ENCODE measurements at places on chromosomes 1 and 21. TPM values are rescaled to one million over a fixed set of nuclear protein-coding genes. Genes with fewer than 3 reads are reported as not detected.

DNA sequence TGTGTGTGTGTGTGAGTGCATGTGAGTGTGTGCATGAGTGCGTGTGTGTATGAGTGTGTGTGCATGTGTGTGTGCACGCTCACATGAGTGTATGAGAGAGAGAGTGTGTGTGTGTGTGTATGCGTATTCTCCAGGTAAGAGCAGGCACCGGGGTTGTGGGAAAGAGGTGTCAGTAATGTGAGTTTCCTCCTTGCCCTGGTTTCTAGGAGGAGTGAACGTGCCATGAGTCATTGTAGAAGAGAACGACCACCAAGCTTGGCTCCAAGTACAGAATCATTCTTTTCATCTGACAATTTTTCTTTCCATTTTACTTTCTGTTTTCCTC, 79.1 kb downstream of the POFUT2 start:
- no peak for DNase-seq

DNA sequence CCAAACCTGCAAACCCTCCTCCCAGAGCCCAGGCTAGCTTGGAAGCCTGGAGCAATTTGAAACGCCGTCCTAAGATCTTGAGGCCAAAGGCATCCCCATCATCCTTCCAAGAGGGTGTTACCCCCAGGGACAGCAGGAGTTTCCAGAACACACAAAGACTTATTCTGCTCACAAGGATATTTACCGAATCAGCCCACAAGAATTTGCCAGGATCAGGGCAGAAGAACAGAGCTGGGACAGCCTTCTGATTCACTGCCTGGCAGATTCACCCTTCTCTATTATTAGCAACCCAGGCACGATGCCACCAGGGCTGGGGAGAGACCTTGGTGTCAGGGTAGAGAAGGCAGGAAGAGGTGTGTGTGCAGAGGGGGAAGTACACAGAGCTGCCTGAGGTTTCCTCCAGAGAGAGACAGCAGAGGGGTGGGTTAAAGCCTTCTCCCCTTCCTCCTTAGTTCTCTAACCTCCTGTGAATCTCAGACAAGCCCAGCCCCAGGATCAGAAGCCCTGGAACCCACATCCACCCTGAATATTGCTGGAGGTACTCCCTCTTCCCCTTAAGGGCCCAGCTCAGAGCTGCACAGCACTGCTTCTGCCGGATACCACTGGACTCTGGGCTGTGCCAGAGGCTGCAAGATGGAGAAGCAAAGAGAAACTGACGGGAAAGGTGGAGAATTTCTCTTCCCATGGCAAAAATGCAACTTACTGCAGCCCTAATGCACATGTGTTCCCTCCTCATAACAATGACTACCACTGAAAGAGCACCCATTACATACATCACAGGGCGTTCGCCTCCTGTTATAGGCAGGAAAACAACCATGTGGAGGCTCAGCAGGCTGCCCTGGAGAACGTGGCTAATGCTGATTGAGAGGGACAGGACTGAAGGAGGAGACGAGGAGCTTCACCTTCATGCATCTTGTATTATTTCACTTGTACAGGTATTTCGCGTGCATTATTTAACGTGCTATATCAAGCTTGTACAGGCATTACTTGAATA, 61.8 kb downstream of the ITPKB start:
- DNase-seq, result peak; percentile 68

Gene GUCA2B
- not detected for total RNA-seq

- no peak for DNase-seq
Observed at GRCh38 chr1:95095833-95096217, 21.3 kb upstream of the TLCD4 start.

Gene PATJ
- 4.1 TPM for total RNA-seq

DNA sequence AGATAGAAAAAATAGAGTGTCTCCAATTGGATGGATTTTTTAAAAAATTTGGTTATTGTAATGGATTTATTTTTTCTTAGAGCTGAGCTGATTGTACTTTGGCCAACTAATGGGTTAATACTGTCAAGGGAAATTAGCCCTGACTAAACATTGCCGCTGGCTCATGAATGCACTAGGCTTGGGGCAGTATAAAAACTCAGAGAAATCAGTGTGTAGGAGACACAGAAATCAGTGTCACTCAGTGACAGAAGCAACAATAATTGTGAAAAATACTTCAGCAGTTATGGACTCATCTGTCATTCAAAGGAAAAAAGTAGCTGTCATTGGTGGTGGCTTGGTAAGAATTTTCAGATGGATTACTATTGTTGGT, at the start of gene KMO:
Gene KMO (plus strand): TSS at position 217 of the 370 bp plus-strand sequence. CDS start 67 bp downstream, at position 284.
- no peak for DNase-seq

DNA sequence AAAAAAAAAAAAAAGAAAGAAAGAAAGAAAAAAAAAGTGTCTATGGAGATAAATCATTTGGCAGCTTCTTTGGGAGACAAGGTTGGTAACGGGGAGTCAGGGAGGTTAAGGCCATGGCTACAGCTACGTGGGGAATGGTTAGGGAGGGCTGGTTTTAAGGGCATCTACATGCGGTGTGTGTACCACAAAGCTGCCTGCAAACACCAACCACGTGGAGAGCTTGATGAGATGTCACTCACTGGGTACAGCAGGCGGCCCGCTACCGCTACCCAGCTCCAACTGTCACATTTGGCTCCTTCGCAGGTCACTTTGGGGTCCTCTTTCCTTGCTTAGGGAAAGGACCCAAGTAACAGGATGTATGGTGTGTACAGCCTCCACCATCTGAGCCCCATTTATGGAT, 4.2 kb downstream of the NPPB start:
- no peak for DNase-seq

GRCh38 chr1:18282851-18283600, 175.4 kb downstream of the IGSF21 start:
- DNase-seq, result no peak

DNA sequence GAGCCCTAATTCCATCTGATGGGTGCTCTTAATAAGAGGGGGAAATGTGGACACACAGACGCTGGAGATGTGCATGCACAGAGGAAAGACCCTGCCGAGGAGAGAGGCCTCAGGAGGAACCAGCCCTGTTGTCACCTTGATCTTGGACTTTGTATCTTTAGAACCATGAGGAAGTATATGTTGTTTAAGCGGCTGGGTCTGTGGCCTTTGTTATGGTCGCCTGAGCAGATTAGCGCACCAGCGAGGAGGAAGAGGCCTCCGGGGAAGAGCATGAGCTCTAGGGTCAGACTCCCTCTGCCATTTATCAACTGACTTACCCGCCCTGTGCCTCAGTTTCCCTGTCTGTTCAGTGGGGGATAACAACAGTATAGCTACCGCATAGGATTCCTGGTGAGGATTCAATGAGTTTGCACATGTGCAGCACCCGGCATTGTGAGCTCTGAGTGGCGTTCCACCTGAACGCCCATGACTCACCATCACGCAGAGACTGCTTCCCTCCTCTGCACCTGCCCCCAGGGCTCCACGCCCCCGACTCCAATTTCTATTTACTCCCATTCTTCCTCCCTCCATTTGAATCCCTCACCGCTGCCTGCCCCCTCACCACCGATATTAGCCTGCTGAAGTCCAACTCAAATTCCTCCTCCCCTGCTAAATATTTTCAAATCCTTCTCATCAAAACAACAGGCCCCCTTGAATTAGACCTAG, 67.2 kb downstream of the ATP5PO start:
- no peak for DNase-seq

Gene PTCH2
- total RNA-seq, result 1.4 TPM

Data from activated T-cell treated with anti-CD3 and anti-CD28 coated beads, Interleukin-2, amount 50 U/mL, for 4 hours (primary cell).